ENCODE measurements at places on chromosomes 6 and 20. TPM values are rescaled to one million over a fixed set of nuclear protein-coding genes. Genes with fewer than 3 reads are reported as not detected.

The CLIC5 gene
- not detected for total RNA-seq

DNA sequence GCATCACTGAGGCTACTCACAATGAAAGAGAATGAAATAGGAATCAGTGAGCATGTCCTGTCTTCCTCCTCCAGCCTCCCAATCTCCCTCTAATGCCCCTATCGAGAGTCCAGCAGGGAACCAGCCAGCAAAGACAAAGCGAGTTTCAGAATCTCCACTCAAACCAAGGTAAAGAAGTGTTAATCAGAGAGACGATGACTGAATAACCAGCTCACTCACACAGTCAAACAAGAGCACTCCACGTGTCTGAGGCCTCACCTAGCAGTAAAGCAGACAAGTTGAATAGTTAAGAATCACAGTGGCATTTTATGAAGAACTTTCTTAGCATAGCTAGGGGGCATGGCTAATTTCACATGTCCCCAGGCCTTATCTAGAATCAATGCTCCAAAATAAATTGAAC lies 3.3 kb upstream of the TREM1 start:
- DNase-seq = no peak

DNA sequence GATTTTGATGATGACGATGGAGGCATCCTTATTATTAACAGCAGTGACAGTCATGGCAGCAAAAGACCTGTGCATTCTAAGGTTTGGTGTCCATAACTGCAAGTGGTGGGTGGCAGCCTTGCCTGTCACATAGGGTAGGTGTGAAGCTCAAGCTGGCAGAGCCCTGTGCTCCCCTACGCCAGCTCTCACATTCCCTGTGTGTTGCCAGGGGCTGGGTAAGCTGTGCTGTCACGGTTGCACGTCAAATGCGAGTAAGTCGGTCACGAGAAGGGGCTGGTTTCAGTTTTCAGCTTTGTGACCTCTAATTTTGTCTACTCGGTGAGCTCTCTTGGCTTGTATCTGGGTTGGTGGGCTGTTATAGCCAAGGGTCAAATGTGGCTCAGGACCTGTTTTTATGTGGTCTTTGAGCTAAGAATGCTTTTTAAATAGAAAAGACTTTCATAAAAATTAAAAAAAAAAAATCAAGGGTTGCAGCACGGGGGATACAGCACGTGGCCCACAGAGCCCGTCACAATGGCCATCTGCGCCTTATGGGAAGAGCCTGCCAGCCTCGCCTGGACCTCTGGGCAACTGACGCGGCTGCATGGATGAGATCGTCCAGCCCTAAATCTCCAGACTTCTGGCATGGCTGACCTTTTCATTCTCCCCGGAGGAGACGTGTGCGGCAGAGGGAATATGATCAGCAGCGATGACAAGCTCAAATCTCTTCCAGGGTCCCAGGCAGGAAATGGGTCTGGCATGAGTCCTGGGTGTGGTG lies 148.5 kb downstream of the PHACTR3 start:
- no peak for DNase-seq

DNA sequence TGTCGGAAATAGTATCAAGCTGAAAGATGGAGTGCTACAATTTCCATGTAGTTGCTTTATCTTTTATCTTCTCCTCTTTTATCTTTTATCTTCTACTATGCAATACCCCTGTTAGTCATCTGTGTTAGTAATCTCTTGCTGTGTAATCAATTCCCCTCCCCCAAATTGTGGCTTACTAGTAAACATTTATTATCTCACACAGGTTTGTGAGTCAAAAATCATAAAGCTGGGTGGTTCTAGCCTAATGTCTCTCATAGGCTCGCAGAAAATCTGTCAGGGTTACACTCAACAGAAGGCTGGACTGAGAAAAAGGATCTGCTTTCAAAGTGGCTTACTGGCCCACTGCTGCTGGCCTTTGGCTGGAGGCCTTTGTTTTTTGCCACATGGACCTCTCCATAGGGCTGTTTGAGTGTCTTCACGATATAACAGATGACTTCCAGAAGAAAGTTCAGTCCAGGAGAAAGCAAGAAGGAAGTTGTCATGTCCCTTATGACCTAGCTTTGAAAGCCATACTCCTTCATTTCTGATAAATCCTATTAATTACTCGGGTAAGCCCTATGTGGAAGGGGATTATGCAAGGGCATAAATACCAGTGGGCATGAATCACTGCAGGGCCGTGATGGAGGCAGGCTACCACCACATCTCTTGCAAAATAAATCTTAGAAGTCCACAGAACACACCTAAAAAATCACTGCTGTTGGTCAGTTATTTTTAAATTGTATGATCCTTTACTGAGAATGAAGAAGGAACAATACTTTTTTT lies 24.5 kb upstream of the PTCHD4 start:
- DNase-seq = peak; percentile 4

The BEND6 gene
- total RNA-seq = 10.6 TPM

GRCh38 chr6:34059136-34059731 lies 86.7 kb downstream of the GRM4 start:
- no peak for DNase-seq

DNA sequence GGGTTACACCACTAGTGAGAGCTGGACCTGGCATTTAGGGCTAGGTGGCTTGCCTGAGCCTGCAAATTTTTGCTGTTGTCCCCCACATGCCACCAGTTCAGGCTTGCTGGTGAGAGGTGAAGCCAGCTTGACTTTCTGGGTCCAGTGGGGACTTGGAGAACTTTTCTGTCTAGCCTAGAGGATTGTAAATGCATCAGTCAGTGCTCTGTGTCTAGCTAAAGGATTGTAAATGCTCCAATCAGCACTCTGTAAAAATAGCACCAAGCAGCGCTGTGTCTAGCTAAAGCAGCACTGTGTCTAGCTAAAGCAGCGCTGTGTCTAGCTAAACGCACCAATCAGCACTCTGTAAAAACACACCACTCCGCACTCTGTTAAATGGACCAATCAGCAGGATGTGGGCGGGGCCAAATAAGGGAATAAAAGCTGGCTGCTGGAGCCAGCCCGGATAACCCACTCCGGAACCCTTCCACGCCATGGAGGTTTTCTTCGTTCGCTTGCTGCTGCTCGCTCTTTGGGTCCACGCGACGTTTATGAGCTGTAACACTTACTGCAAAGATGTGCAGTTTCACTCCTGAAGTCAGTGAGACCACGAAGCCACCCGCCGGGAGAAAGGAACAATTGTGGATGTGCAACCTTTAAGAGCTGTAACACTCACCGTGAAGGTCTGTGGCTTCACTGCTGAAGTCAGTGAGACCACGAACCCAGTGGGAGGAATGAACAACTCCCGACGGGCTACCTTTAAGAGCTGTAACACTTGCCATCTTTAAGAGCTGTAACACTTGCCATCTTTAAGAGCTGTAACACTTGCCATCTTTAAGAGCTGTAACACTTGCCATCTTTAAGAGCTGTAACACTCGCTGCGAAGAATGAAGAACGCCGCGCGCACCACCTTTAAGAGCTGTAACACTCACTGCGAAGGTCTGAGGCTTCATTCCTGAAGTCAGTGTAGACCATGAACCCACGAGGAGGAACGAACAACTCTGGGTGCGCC lies 27.3 kb downstream of the GMPR start:
- DNase-seq = no peak

The TTK gene
- total RNA-seq = 21.5 TPM

GRCh38 chr20:44689809-44690208 lies 25.4 kb upstream of the CCN5 start:
- DNase-seq = no peak

DNA sequence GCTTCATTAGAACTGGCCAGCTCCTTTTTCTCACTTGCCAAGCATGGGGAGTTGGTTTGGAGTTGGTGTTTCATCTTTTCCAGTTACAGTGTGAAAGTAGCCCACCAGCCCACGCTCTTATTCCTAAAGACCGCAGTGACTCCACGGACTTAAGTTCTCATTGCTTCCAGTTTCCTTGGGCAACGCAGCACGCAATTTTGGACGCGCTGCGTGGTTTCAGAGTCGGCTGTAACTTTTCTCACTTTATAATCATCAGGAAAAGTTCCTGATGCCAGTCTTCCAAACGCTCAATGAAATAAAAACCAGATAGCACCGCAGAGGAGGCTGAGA lies 381 bp upstream of the PEX7 start:
- peak; percentile 62 for DNase-seq

- DNase-seq = no peak
These were observed 766 bp upstream of the NUS1 start for GRCh38 chr6:117674503-117674902.

The TRIM31 gene
- not detected for total RNA-seq

The AP5S1 gene
- total RNA-seq = 11.4 TPM

DNA sequence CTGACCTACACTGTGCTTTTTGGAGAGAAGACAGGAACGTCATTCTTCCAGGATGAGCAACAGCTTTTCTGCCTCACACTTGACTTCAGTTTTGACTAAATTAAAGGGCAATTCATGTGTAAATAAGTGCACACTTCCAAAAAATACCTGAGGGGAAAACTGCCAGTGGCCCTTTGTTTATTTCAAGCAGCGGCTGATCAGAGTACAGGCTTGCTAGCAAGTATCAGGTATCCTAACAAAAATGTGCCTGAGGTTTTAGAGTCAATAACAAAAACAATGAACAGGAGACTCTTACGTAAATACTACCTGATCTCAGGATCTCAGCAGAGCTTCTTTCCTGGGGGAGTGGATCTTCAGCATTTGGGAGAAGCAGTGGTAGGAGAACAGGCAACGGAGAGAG lies 12.4 kb downstream of the LY86 start:
- no peak for DNase-seq

The MOG gene
- total RNA-seq = not detected

GRCh38 chr6:19317431-19317986 lies 519.7 kb upstream of the ID4 start:
- no peak for DNase-seq
